ACHN (cell line): ENCODE measurements at places on chromosomes 11 and 22.

DNA sequence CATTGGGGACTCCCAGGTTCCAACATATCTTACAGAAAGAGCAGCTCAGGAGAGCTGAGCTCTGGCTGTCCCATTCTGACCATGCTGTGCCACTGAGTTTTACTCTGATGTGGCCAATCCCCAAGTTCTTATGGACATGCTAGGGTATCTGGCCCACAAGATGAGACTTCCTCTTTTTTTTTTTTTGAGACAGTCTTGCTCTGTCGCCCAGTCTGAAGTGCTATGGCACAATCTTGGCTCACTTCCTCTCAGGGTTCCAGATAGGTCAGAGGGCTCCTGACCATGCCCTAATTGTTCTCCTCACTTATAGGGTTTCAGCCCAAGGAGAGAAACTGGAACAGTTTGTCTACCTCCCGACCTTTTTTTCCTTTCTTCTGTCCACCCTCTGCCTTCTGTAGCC, 152.3 kb upstream of the CCDC90B start:
- no peak for DNase-seq

- peak; percentile 63 for DNase-seq
These were observed 62.1 kb downstream of the THAP12 start for GRCh38 chr11:76318744-76319384.

DNA sequence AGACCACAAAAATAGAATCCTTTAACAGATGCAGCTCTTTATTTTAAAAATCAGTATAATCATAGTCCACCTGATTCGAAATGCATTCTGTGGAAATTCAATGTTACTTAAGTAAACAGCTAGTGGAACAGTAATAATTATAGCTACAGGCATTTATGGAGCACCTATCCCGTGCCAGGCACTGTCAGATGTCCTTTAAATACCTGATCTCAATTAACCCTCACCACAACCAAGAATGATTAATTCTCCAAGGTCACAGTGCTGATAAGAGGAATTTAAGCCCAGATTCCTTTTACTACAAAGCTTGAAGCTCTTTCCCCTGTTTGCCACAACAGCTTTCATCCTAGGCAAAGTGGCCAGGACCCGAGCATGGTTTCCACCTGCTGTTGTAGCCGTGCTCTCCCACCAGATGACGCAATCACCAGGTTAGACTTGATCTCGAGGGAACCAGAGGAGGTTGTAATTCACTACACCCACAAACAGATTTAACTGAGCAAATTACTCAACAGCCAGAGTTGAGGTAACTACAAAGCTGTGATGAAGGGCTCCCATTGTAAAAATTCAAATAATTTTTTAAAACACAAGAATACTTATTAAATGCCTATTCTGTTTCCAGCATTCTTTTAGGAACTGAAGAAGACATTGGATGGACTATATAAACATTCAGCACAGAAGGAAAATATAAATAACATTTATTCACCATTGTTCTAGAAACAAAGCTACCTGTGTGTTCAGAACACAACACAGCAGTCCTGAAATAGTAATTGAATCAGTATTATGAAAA, 10.3 kb downstream of the PRDM10 start:
- peak; percentile 55 for DNase-seq

DNA sequence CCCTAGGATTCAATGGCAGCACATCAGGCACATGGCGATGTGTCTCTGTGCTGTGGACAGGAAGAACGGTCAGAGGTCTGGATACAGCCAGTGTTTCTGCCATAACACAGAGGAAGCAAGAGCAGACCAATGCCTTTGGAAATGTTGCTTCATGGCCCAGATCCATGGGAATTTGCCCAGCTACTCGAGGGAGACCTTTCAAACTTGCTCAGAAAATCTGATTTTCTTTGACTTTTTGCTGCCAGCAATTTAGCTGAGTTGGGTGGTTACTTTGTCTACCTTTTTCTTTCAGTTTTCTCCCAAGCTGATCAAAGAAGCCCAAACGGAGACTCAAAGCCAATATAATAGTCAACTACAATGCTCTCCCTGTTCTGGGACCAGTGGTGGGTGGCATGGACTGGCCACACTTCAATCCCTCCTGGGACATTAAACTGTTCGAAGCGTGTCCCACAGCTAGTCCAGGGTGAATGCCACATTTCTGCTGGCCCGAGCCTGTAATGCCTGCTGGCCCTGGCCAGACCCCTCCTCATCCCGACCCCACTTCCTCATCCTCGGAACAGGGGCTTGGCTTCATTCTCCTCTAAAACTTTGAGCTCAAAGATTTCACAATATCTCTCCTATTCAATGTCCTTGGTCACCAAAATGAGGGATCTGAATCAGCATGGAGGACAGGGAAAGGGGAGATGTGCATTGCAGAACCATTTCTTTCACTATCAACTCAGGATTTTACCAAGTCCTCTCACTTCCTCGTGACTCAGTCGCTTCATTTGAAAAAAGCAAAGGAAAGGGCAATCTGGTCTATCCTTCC, 93.3 kb downstream of the ABTB2 start:
- DNase-seq, result no peak

DNA sequence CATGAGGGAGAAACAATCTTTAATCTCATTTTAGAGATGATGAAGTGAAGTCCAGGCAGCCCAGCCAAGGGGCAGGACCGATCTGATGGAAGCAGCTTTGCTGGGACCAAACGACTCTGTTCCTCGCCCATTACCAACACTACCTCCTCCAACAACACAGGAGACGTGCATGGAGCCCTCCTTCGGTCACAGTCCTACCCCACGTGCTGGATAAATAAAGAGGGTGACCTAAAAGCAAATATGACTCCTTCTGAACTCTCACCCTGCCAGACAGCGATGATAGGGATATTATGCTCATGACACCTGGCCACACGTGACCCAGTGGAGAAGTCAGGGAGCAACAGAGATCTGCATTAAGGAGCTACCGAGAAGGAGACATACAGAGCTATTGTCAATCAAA, 26.0 kb downstream of the SCGB1A1 start:
- no peak for DNase-seq

DNA sequence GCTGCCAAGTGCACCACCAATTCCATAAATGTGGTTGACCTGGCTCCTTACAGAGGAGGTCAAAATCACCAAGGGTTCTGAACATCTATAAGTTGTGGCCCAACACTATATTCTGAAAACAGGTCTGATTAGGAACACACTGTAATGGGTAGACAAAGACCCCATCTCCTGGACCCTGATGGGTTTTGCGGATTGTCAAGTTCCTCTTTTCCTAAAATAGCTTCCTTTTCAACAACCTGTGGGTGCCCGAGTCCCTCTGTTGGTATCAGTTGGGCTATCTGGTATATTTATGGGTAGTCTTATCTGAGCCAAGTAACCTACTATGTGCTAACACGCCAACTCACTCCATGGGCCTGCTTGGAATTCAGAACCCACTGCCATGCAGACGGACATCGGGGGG, 9.9 kb upstream of the CACNG2 start:
- DNase-seq, result no peak

GRCh38 chr22:25374869-25375268, 155.4 kb downstream of the CRYBB2 start:
- DNase-seq, result no peak

- no peak for DNase-seq
These were observed 188.9 kb downstream of the ST3GAL4 start for GRCh38 chr11:126544108-126545056.

DNA sequence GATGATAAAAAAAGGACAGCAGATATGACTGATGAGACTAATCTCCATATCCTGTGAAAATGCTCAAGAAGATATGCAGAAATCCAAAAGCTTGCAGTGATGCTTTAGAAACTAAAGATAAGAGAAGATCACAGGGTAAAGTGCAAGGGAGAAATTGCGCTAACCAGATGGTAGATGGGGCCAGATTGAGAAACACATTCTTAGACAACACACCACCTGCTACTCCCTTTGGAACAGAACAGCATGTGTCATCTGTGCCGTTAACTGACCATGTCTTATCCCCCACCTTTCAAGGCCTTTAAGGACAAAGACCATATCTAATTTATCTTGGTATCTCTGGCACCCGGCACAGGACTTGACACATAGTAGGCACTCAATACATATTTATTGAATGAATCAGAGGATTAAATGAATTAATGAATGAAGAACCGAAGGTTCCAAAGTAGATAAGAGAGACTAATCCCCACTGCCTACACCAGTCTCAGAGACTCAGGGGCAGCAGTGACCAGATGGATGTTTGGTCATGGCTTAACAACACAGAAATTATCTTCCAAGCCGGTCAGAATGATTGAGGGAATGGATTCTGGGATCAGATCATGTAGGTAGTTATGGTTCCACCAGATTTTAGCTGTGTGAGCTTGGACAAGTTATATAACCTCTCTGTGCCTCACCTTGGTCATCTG, 12.3 kb upstream of the P2RY2 start:
- no peak for DNase-seq

DNA sequence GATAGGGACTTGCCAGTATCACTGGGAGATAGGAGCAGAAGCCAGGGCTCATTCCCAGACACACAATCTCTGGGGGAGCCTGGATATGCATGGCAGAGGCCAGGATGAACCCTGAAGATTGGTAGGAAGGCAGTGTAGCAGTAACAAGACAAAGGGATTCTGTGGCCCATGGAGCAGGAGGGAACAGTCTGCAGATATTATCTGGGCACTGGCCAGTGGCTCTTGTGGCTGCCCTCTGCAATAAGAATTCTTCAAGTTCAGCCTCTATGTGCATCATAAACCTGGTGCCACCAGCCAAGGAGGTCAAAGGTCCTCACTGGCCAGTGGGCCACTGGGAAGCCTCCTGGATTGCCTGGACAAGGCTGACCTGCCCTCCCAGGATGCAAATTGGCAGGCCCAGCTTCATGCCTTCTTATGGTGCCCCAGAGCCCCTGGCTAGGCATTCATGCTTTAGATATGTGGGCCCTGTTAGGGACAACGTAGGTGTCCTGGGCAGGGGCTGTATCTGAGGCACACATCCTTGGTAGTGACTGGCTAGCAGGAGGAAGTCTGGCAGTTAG, 29.2 kb downstream of the KCNQ1OT1 start:
- no peak for DNase-seq

- no peak for DNase-seq
These were observed 2.6 kb upstream of the MMP10 start for GRCh38 chr11:102783016-102783415.

- DNase-seq, result peak; percentile 37
These were observed 678 bp upstream of the RANGAP1 start for GRCh38 chr22:41286639-41287091.

DNA sequence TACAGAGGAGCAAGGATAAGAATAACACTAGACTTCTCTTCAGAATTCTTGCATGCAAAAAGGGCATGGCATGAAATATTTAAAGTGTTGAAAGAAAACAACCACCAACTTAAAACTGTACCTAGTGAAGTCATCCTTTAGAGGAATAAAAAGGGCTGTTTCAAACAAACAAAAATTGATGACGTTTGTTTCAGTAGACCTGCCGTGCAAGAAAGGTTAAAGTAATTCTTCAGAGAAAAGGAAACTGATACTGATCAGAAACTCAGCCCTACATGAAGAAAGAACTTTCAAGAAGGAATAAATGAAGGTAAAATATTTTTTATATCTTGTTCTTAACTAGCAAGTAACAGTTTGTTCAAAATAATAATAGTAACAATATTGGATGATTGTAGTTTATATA, 27.5 kb downstream of the MRGPRX2 start:
- DNase-seq, result no peak

- DNase-seq, result no peak
These were observed 6.4 kb upstream of the CCDC86 start for GRCh38 chr11:60835534-60835846.

- DNase-seq, result no peak
These were observed 151.3 kb downstream of the ST3GAL4 start for GRCh38 chr11:126506789-126507188.

- peak; percentile 62 for DNase-seq
These were observed 432 bp upstream of the GRK2 start for GRCh38 chr11:67265633-67266448.

DNA sequence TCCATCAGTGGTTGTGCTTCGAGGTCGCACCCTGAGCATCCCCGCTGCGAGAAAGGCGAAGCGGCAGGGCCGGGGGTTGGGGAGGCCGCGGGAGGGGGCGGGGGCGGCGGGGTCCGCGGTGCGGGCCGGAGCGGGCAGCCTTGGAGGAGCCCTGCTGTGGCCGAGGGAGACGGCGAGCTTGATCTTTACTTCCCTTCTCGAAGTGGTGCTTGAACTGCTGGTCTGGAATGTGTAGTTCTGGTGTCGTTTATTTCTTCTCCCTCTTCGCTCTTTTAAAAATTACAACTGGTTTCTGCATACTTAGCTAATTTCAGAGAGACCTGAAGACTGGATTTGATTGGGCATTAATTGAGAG, 1.1 kb downstream of the APLP2 start:
- peak; percentile 35 for DNase-seq

DNA sequence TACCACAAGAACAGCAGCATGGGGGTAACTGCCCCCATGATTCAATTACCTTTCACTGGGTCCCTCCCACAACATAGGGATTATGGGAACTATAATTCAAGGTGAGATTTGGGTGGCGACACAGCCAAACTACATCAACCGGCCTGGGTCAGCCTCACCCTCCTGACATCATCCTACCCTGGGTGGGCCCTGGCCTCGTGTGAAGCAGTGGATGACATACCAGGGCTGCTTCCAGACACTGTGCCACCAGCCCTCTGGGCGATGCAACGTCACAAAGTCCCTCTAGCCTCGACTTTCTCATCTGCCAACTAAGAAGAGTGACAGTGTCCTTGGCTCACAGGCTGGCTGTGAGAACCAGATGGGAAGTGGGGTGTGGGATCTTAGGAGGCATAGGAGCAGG, 8.7 kb upstream of the TPCN2 start:
- DNase-seq, result no peak

GRCh38 chr11:47236482-47236881, 12.1 kb downstream of the ACP2 start:
- no peak for DNase-seq

- peak; percentile 58 for DNase-seq
These were observed 84.0 kb upstream of the RCN1 start for GRCh38 chr11:32006799-32007388.

DNA sequence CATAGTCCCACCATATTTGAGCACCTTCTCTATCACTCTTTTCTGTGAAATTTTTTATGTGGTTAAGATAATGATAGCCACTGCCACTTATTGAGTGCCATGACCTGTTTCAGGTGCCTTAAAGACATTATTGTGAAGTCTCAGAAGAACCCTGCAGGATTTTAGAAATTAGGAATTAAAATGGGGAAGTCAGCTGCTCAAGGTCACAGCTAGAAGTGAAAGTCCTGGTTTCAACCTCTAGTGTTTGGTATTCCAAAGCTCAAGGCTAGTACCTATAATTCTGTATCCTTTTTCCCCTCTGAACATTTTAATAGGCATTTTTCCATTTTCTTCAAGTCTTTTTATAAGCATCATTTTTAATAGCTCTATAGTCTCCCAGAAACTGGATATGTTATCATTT, 9.0 kb upstream of the RRM1 start:
- DNase-seq, result no peak

- no peak for DNase-seq
These were observed 4.1 kb upstream of the USP18 start for GRCh38 chr22:18145676-18146388.

- DNase-seq, result no peak
These were observed 8.5 kb upstream of the NAALADL1 start for GRCh38 chr11:65066805-65067291.

- DNase-seq, result peak; percentile 23
These were observed at the start of gene PPP6R3 for GRCh38 chr11:68460741-68461574. Gene PPP6R3 (plus strand): TSS chr11:68460752. CDS start chr11:68537665, 76,913 bp downstream.
